ENCODE measurements at places on chromosomes 1 and 21. TPM values are rescaled to one million over a fixed set of nuclear protein-coding genes. Genes with fewer than 3 reads are reported as not detected.

ICOSLG gene
- total RNA-seq = 1.6 TPM

FMO2 gene
- total RNA-seq = 5.5 TPM

DNA sequence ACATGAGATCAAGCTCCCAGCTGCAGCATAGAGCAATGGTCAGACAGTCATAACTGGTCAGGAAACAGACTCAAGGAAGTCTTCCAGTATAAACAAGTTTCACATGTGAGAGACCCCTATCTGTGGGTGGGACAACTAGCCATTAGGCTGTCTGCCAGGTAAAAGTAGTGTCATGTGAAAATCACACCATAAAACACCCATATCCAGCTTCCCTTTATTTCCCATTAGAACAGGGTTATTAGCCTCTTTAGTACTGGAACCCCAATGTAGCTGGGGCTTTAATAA lies 426.7 kb downstream of the KCNT2 start:
- DNase-seq = no peak

GRCh38 chr21:28776251-28776650 lies 216.4 kb downstream of the LTN1 start:
- DNase-seq = no peak

- DNase-seq = no peak
These were observed 700 bp upstream of the CACNA1S start for GRCh38 chr1:201112926-201113325.

DNA sequence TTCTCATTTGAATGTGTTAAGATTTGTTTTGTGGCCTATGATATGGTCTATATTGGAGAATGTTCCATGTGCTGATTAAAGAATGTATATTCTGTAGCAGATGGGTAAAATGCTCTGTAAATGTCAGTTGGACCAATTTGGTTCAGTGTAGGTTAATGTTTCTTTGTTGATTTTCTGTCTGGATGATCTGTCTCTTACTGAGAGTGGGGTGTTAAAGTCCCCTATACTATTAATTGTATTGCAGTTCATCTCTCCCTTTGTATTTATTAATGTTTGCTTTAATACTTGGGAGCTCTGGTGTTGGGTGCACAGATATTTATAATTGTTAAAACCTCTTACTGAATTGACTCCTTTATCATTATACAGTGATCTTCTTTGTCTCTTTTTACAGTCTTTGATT lies 584.5 kb downstream of the NUF2 start:
- DNase-seq = no peak

DNA sequence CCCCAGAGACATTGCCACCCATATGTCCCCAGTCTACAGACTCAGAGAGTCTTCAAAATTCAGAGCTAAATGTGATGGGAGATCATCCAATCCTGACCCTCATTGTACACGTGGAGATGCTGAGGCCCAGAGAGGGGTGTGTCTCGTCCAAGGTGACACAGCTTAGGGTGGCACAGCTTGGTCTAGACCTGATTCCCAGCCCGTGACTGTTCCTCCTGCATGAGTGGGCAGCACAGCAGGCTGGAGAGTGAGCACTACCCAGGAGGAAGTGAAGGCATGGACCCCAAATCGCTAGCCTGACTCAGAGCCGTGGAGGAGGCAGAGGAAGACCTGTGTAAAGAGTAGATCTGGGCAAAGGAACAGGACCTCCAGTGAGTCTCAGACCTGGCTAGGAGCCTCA lies 16.4 kb downstream of the S100A7 start:
- DNase-seq = no peak

Measured in ovary (tissue), 10 donors.